ENCODE measurements at places on chromosomes 1 and 21.

GRCh38 chr1:10431070-10431730 is 967 bp downstream of the CENPS start:
- DNase-seq, result no peak

GRCh38 chr1:231965615-231966014 is 339.0 kb downstream of the DISC1 start:
- DNase-seq, result no peak

GRCh38 chr1:172482044-172482443 is 38.2 kb upstream of the PIGC start:
- no peak for DNase-seq

- no peak for DNase-seq
These were observed 57.1 kb upstream of the PLPPR4 start for GRCh38 chr1:99207216-99207615.

- DNase-seq, result no peak
These were observed 28.0 kb downstream of the CRYAA start for GRCh38 chr21:43196826-43197225.

DNA sequence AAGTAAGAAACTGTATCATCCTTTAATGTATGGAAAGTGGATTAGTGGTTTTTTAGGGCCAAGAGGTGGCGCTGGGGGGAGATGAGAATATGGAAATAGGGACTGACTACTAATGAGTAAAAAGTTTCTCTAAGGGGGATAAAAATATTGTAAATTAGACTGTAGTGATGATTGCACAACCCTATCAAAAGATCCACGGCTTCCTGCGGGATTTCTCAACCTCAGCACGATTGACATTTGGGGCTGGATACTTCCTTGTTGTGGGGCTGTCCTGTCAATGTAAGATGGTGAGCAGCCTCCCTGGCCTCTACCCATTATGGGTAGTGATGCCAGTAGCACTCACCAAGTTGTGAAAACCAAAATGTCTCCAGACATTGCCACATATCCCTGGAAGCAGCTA is 36.0 kb upstream of the PRDM2 start:
- no peak for DNase-seq

DNA sequence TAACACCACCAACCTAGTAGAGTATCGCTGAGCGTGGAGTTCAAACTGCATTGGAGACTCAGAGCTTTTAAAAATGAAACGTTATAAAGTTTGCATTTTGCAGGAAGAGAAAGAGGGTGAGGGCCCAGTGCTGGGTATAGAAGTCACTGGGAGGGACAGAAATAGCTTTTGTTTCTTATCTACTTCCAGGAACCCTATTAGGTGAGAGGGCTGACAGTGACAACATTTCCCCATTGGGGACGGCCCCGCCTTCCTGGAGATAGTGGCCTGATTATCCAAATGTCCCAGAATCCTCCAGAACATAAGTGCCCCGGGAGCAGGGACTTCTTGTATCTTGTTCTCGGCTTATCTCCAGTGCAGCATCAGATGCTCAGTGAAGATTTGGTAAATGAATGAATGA is 574.9 kb downstream of the PTPRU start:
- no peak for DNase-seq

GRCh38 chr21:32816261-32816660 is 44.7 kb upstream of the PAXBP1 start:
- DNase-seq, result no peak

DNA sequence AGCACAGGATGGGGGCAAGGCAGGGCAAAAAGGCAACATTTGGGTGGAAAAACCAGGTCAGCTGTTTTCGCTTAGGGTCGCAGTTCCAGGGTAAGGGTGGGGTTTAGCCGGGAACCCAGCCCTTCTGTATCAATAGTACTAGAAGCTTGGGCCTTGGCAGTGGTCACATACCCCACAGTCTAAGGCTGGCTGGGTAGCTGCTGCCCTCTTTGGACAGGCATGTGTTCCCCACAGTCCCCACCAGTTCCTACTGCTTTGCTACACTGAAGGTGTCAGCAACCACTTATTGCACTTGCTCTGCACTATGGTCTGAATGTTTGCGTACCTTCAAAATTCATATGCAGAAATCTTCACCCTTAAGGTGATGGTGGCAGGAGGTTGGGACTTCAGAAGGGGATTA is 349.8 kb downstream of the LTN1 start:
- DNase-seq, result no peak

- no peak for DNase-seq
These were observed 897 bp downstream of the EPHX4 start for GRCh38 chr1:92030656-92031107.

DNA sequence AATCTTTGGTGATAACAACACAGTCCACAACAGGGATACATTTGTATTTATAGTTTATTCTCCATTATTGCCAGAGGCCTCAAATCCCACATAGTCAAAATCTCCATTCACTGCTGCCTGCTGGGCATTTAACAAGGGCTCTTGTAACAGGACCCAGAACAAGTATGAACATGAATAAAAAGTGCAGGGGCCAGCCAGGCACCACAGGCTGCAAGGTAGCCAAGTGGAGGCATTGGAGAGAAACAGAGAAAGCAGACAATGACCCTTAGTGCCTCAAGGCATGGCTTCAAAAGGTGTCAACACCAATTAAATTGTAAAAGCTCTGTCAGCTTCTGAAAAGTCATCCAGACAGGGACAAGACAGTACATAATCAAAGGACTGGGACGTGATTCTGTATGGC is 116.8 kb downstream of the ATP6V1G3 start:
- no peak for DNase-seq

DNA sequence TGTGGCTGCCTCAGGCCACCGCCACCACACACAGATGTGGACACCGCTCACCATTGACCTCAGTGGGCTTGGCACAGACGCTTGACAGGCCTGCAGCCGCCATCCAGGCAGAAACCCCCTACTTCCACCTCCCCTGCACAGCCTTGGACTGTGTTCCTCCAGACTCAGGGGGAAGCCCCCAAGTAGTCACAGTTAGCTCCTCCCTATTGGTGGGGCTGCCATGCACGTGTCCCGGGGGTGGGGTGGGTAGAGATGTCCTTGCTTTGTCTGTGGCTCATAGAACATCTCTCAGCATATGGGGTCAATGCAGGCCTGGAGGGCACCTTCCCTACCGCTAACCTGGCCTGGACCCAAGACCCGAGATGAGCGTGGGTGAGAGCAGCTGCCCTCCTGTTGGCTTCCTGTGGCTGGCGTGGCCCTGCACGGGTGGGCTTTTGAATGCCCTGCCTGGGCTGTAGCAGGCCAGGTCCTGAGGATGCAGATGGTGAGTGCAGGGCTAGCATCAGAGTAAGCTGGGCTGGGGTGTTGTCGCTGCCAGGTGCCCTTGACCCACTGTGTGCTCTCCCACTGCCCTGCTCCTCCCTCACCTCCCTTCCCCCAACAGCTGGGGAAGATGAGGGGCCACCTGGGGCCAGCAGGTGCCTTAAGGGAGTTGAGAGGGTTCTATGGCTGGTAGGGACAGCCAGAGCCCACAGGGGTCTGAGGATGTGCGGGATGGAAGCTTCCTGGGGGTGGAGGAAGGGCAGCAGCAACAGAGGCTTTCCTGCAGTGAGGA is 6.2 kb downstream of the CROCC start:
- no peak for DNase-seq

GRCh38 chr21:45016031-45016405 is 58.4 kb upstream of the ADARB1 start:
- DNase-seq, result no peak

DNA sequence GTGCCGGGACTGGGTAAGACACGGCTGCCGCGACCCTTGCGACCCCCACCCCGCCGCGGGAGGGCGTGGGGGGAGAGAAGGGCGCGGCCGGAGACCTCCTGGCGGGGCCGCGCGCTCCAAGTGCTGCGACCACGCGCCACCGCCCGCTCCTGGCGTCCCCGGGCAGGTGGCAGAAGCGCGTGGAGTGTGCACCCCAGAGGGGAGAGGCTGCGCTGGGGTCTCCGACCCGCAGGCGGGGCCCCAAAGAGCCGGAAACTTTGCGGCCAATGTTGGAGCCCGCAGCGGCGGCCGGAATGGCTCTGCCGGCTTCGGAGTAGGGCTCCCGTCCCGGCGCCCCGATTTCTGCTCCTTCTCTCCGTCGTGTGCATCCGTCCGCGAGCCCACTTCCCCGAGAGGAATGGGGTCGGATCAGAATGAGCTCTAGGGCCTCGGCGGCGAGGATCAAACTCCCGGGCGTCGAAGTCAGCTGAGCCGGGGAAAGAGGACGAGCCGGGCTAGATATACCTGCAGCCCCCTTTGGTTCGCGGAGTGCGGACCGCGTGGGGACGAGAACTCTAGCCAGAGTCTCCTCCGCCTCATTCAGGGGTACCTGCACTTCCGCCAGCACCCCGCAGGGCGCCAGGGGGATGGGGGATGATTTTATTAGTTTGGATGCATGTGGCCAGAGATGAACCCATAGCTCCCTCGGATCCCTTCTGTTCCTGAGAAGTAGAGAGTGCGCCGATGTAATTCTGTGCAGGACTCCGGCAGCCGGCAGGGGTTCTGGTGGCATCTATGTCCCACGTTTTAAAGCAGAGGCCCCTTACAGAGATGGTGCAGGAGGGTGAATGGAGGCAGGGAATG is 751 bp downstream of the STUM start:
- DNase-seq, result no peak

- no peak for DNase-seq
These were observed 29.1 kb downstream of the SLC16A1 start for GRCh38 chr1:112926858-112927257.

GRCh38 chr1:20936216-20936615 is 149.1 kb upstream of the HP1BP3 start:
- no peak for DNase-seq

DNA sequence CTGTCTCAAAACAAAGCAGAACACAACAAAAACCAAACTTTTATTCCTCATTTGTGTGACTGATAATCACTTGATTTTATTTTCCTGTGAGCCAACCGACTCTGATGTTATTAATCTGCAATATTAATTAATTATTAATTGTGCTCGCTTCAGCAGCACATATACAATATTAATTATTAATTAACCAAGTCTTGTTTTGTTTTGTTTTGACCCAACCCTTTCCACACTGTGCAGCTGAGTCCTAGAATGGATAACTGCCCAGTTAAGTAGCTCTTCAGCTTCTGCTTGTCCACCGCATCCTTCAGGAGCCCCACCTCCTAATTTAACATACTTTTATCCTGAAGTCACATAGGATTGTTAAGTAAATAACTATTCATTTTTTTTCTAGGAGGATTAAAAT is 47.4 kb upstream of the EXO1 start:
- DNase-seq, result no peak

DNA sequence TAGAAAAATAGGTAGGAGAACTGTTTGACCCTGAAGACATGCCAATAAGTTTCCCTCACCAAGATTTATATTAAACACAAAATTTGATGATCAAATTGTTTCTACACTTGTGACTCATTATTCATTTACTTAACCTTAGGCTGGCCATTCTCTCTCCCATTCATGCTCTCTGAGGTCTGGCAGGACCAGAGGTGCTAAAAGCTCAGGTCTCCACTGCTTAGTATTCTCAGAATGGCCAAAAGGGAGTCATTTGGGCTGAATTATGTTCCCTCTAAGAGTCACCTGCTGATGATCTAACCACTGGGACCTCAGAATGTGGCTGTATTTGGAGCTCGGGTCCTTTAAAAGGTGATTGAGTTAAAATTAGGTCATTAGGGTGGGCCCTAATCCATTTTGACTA is 47.1 kb upstream of the ATP1B1 start:
- no peak for DNase-seq

DNA sequence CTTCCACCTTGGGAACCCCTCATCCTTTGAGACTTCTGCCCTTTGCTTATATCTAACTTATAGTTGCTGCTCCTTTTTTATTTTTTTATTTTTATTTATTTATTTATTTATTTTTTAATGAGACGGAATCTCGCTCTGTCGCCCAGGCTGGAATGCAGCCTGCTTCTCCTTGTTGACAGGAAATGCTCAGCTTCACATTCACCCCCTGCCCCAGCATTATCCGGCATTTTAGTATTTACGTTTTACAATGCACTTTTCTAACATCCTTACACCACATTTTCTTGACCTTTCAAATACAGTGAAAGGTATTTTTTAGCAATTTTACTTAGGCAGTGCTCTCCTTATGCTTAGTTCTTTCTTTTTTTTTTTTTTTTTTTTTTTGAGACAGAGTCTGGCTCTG is 14.9 kb downstream of the CXADR start:
- no peak for DNase-seq

DNA sequence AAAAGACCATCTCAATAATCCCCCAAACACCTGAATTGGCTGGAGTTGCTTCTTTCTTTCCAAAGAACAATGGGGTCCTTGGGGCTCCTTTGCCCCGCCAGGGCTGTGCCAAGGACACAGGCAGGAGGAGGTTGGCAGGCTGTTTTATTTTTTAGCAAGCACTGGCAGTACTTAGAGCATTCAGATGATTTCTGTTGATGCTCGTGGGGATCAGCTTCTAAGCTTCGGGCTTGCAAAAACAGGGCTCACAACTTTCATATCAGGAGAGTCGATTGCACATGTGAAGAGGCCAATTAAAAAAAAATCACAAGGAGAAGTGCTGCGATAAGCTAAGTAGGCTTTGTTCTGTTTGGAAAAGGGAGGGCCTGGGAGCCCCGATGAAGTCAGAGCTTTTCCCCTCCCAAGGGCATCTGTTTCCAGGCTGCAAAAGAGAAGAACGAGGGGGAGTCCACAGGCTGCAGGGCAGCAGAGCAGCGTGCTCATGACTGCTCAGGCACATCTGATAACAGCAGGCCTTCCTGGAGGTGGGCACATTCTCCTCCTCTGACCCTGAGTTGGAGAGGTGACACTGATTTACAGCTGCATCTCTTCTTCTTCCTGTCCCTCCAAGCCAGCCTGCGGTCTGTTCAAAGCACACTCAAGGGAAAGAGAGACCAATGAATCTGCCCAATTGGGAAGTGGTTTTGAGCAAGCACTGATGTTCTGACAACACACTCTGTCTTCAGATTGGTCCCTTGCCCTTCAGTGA is 27.3 kb upstream of the BCAR3 start:
- DNase-seq, result no peak

DNA sequence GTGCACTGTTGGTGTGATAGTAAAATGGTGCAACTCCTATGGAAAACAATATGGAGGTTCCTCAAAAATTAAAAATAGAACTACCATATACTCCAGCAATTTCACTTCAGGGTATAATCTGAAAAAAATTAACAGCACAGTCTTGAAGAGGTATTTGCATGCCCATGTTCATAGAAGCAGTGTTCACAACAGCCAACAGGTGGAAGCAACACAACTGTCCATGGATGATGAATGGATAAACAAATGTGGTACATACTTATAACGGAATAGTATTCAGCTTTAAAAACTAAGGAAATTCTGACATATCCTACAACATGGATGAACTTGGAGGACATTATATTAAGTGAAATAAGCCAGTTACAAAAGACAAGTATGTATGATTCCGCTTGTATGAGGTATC is 8.2 kb downstream of the TTLL7 start:
- DNase-seq, result no peak

GRCh38 chr1:94595658-94596057 is 54.1 kb upstream of the F3 start:
- DNase-seq, result no peak

GRCh38 chr1:150577557-150578271 is 1.7 kb downstream of the MCL1 start:
- no peak for DNase-seq

- DNase-seq, result no peak
These were observed 303.0 kb upstream of the PLD5 start for GRCh38 chr1:242827538-242827937.

- no peak for DNase-seq
These were observed 9.6 kb upstream of the DUSP12 start for GRCh38 chr1:161739865-161740566.

- DNase-seq, result no peak
These were observed 354.0 kb upstream of the RGS18 start for GRCh38 chr1:191804311-191804710.

- DNase-seq, result no peak
These were observed 118.4 kb downstream of the RHOU start for GRCh38 chr1:228853637-228854036.
